Upper lobe of left lung (tissue), 6 donors: ENCODE measurements at places on chromosomes 3 and 15. TPM values are rescaled to one million over a fixed set of nuclear protein-coding genes. Genes with fewer than 3 reads are reported as not detected.

DNA sequence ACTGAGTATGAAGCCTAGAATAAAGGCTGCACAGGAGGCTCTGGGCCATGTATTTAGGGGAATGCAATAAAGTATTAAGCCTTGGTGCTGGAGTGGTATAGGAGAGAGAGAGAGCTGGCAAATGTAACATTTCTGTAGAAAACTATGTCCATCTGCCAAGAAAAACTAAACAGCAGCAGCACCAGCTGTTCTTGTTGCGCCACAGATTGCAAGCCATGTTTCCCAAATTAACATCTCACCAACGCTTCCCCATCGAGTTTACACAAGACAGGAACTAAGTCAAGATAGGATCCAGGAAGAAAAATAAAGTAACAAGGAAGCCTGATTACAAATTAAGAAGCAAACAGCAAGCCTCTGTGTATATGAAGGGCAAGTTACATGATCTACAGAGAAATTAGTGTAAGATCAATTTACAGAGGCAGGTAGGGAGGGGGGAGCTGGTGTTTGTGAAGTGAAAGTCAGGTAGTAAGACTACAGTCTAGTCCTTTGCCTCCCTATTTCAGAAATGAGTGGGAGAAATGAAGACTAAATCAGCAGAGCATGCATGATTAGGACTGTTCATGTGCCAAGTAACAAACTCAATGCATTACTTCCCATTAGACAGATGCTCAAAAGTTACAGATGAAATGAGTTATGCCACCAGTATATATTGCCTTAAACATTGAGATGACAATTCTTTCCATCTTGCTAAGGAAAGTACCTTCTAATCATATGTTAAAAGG is 900.5 kb downstream of the EPHA3 start:
- DNase-seq, result no peak

GRCh38 chr15:36429707-36430106 is 149.7 kb upstream of the CDIN1 start:
- no peak for DNase-seq

- no peak for DNase-seq
These were observed 74.2 kb downstream of the ARRDC4 start for GRCh38 chr15:98034731-98035130.

GRCh38 chr3:32109256-32109655 is 2.8 kb downstream of the GPD1L start:
- DNase-seq, result no peak

DNA sequence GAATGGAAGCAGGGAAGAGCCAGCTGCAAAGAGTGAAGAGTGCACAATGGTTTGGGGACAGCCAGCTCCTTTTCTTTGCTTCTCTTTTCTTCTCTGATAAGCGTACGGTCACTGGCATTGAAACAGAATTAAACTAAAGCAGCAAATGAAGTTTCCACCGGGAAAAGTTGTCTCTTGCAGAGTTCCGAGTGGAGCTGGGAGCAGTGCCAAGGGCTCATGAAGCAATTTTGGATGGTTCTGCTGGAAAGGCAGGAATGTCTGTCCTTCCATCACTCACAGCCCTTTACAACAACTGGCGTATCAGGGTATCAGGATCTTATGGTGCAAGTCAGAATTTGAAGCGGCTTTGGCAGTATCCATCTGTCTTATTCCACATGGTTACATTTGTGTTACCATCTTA is 1042.9 kb downstream of the NTRK3 start:
- no peak for DNase-seq

GRCh38 chr15:37134699-37135131 is 34.4 kb upstream of the MEIS2 start:
- DNase-seq, result no peak

GRCh38 chr3:23706111-23706510 is 99.6 kb upstream of the UBE2E1 start:
- no peak for DNase-seq

- no peak for DNase-seq
These were observed 85.0 kb downstream of the FAM81A start for GRCh38 chr15:59522988-59523461.

DNA sequence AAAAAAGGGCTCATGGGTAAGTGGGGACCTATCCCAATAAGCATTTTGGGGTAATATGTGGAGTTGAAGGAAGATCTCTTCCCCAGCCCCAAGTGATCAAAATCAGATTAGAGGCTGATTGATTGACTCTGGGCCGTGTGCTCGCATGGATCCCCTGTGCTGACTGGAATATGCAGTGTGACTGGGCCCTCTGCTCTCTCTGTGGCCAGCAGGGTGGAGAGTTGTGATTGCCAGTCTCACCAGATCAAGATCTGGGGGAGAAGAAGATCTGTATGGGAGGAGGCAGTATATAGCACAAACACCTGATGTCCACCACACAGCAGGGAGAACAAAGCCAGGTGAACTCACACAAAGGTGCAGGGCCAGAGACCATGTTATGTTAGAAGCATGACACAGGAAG is 8.8 kb downstream of the NUDT16 start:
- DNase-seq, result no peak

- no peak for DNase-seq
These were observed 34.7 kb downstream of the SPTSSB start for GRCh38 chr3:161336661-161337060.

DNA sequence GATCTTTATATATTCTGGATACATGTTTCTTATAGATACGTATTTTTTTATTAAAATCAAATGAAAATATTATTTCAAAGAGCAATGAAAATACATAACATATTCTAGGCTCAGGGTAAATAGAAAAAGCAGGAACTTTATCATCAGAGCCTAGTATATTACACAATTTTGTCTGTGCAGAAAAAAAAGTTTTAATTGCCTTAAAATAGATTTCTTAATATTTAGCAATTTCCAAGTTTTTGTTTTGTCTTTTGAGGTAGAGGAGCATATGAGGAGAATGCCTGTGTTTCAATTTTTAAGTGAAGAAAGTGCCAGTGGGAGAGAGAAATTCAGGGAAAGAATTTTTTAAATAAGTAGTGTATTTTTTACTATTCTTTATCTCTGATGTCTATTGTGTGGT is 10.5 kb downstream of the CAPN7 start:
- no peak for DNase-seq

GRCh38 chr15:56292546-56293316 is 49.1 kb upstream of the RFX7 start:
- no peak for DNase-seq

- DNase-seq, result no peak
These were observed 11.4 kb downstream of the SKIL start for GRCh38 chr3:170368921-170369320.

GRCh38 chr3:170721563-170721962 is 135.7 kb upstream of the SLC7A14 start:
- DNase-seq, result no peak

GRCh38 chr3:126213379-126214028 is 33.1 kb upstream of the ALDH1L1 start:
- DNase-seq, result no peak

- DNase-seq, result no peak
These were observed 1271.3 kb downstream of the ROBO1 start for GRCh38 chr3:78496501-78496900.

GRCh38 chr3:65070968-65071367 is 383.2 kb upstream of the ADAMTS9 start:
- DNase-seq, result no peak

GRCh38 chr15:41476416-41477048 is 17.1 kb upstream of the ITPKA start:
- no peak for DNase-seq

DNA sequence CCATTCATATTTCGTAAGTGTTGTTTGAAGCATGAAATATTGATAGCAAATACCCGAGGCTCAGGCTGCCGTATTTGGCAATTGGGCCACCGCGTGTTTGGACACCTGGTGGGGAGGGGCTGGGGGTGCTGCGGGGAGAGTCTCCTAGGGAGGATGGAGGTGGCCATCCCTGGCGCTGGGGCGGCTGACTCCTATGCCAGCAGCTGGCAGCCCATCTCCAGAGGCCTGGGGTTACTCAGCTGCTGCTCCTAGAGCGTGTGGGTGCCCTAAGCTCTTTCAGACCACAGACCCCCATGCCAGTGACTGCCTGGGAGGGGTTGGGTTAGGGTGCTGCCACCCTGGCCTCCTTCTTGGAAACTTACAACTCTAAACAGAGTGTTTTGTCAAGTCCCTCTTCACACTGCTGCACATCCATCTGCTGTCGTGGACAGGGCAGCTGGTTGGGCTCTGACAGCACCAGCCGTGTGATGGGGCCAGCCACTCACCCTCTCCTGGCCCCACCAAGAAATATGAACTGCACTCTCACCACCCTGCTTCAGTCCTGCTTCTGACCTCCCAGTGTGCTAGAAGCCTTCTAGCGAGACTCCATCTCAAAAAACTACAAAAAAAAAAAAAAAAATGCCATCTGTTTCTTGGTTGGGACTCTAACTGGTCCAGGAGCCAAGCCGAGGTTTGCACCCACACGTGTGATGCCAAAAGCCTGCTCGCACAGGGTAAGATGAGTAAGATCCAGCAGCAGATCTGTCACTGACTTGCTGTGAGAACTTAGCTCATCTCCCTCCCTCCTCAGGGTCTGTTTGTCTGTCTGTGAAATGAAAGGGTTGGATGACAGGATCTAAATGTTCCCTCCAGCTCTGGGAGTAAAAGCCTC is 156.2 kb downstream of the MEGF11 start:
- no peak for DNase-seq

GRCh38 chr3:183085634-183086390 is 13.5 kb downstream of the MCCC1 start:
- peak; percentile 43 for DNase-seq

DNA sequence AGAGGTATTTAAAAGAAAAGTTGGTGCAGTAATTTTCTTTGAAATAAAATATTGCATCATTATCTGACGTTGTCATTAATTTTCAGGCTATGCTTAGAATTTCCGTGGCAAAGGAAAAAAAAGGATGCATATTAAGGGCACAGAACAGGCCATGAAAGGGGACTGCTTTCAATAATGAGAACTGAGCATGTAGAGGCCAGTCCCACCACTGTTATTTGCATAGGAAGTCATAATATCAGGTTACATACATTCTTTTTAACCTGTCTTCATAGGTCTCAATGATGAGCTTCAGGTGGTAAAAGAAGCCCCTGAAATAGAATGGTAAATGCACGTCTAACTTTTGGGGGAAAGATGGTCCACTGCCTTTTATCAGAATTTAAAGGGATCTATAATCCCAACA is 272.1 kb upstream of the ALCAM start:
- DNase-seq, result no peak

DNA sequence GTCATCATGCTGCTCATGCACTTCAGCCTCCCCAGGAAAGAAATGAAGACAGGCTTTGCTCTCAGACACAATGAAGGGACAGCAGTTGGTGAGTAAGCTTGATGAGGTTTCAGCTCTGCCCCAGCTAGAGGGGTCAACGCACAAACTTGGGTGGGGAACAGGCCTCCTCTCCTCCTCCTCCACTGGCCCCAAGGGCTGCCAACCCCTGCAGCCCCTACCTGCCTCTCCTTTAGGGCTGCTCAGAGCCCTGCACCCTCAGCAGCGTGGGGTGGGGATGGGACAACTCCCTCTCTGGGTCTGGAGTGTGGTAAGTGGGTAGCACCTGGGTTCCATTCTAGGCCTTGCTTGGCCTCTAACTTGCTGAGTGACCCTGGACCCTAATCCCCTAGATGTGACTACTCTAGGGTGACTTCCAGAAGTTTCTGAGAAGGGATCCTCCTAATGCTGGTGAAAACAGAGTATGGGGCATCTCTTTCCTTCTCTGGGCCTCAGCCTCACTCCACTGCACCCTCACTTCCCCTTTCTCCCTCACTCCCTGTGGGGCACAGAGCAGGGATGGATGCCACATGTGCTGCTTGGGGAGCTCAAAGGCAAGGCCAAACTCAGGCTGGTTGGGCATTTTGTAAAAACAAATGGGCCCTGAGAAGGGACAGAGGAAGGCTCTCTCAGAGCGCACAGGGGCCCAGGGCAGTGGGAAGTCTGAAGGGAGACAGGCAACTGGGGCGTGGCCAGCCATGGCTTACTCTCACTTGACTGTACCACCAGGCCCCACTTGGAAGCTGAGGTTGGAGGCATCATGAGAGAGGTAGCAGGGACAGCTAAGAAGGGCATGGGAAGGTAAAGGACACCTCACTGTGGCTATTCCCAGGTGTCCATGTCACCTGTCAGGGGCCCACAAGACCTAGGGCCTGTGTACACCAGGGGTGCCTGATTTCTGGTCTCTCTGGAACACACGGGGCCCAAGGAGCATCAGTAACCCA is 64.0 kb downstream of the SYNM start:
- no peak for DNase-seq

GRCh38 chr15:57696146-57696545 is 10.4 kb upstream of the POLR2M start:
- DNase-seq, result no peak

GRCh38 chr3:37819591-37819990 is 42.1 kb upstream of the CTDSPL start:
- no peak for DNase-seq

DNA sequence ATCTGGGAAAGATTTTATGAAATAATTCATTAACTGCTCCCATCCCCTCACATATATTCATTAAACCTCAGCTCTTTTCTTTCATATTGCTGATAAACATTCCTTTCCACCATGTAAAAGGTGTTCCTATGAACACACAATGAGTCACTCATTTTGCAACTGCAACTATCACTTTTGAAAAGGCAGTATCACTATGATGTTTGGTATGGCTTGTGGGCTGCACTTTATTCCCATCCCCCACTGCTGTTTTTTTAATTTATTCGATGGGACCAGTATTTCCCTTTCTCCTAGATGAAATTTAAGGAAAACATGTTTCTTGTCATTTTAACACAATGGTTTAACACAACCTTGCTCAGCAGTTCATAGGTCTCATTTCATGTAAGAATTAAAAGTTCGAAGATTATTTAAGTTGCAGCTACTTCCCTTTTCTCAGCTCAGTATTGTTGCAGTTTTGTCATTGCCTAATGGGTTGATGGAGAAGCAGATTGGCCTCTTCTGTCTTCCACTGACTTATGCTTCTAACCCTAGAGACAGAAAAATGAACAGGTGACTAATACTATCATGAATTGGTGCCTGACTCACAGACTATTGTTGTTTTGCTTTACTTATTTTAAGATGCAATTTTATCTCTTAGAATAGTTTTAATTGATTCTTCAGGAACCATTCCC is 280.3 kb downstream of the ZPLD1 start:
- DNase-seq, result no peak

GRCh38 chr15:101003706-101004105 is 84.5 kb downstream of the LRRK1 start:
- DNase-seq, result no peak

Gene AGTR1
- total RNA-seq, result 6.7 TPM

Gene OR5K2
- total RNA-seq, result not detected

Gene FGF12
- 1.4 TPM for total RNA-seq

Gene GOLGA6B
- not detected for total RNA-seq

Gene GOLGA8J
- total RNA-seq, result not detected

Gene THPO
- not detected for total RNA-seq

Gene MKRN2OS
- 1.8 TPM for total RNA-seq

Gene ZCWPW2
- 1.1 TPM for total RNA-seq

Gene CD96
- 2.7 TPM for total RNA-seq

Gene AMT
- total RNA-seq, result 13.9 TPM

Gene MYO1E
- total RNA-seq, result 82.1 TPM

Gene CDHR4
- 7.9 TPM for total RNA-seq

Gene GATM
- 3.2 TPM for total RNA-seq

Gene TMEM266
- total RNA-seq, result 1.2 TPM

Gene HIGD2B
- not detected for total RNA-seq
